ENCODE measurements at places on chromosomes 2 and 18. TPM values are rescaled to one million over a fixed set of nuclear protein-coding genes. Genes with fewer than 3 reads are reported as not detected.
A peak's percentile ranks its signal among the peaks of the same experiment; 100 is the strongest.

Gene METAP1D
- 3.7 TPM for total RNA-seq

Gene NOL4
- not detected for total RNA-seq

Gene CTAGE1
- not detected for total RNA-seq

DNA sequence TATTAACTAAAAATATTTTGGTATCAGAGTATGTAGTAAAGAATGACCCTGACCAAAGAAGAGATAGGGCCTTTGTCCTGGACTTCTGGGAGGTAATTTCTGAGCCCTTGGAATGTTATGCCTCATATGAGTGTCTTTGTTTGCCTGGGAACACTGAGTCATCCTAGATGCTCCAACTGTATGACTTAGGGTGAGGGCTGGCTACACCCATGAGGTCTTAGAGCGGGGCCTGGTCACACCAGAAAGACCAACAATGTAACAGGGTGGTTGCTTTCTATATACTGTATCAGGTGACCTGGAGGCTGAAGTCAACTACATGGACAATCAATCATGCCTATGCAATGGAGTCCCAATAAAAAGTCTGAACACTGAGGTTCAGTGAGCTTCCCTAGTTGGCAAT lies 253.1 kb downstream of the MBD2 start:
- H3K27me3 ChIP-seq = no peaks in the 10 kb centered on the region
- no peaks in the 10 kb centered on the region for H3K36me3 ChIP-seq
- DNase-seq = no peak
- no peak overlapping the region for H3K27ac ChIP-seq
- no peak overlapping the region for H3K4me3 ChIP-seq

DNA sequence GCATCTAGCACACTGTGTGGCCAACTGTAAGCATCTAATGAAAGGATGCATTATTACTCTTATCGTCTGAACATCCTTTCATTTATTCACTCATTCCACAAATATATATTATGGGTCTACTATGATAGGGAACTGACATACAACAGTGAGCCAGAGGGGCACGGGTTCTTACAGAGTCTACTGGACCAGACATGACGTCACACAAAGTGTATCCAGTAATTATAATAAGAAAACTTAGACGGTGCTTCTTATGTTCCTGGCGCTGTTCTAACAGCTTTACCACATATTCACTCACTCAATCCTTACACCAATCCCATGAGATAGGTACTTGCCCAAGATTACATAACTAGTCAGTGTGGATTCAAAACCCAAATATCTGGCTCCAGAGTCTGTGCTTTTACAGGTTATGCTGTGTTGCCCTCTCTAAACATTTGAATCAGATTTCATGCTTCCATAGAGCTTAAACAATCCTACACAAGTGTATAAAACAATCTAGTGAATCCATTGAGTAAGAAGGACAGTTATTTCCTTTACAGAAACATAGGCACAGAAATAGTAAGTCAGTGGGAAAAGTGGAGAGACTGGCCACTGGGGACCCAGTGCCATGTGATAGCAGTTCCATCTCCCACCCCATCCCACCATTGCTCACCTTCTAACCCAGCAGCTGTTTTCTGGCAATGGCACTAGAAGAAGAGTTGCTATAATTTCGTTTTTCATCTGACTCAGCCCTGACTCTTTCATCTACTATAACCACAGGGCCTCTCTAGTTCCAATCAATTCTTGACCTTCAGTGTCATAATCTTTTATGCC lies 24.2 kb upstream of the ARL5A start:
- no peaks in the 10 kb centered on the region for H3K4me1 ChIP-seq
- no peak for DNase-seq
- H3K36me3 ChIP-seq = no peaks in the 10 kb centered on the region
- no peak overlapping the region for H3K4me3 ChIP-seq
- H3K27me3 ChIP-seq = peaks cover 12% of the 10 kb centered on the region

Gene SLC20A1
- total RNA-seq = 130 TPM

DNA sequence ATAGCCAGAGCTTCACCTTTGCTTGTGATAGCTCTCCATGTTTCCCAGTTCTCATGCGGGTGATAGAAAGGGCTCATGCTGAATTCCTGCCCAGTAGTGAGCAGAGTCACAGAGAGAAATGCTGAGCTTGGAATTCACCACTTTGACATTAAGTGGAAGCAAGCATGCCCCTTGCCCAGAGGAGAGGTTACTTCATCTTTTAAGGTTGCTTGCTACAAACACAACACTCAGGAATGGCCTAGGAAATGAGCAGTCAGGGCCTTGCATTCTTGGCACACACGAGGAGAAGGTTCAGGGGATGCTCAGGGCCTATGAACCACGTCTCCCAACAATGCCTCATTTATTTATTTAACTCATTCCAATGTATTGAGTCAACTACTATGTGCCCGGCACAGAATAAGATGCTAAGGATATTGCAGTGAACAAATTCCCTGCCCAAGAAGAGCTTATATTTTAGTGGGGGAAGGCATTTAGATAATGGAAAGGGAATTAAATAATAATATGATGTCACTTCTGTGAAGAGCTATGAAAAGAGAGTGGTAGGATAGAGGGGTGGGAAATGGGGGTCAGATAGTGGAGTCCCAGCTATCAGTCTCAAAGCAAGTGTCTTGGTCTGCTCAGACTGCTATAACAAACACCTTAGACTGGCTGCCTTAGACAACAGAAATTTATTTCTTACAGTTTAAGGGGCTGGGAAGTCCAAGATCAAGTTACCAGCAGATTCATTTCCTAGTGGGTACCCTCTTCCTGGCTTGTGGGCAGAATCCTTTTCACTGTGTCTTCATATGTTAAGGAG lies 42.1 kb downstream of the DDX18 start:
- H3K36me3 ChIP-seq = no peaks in the 10 kb centered on the region
- no peak for DNase-seq
- no peaks in the 10 kb centered on the region for H3K4me1 ChIP-seq
- H3K27ac ChIP-seq = no peak overlapping the region
- H3K4me3 ChIP-seq = no peak overlapping the region

DNA sequence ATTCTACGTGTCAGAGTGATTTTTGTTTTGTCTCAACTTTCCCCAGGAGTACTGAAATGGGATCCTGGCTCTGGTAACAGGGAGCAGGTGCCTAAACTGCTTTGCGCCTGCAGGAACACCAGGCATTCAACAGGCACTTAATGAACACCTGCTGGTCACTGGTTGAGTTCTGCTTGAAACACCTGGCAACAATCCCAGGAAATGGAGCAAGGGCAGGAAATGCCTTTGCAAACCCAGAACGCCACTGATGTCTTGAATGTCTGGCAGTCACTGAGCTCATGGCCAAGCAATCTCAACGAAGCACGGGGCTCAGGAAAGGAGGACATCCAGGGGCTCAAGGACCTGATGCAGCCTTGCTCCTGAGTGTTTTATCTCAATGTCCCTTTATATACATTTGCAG lies 360.0 kb upstream of the RAB6C start:
- H3K27me3 ChIP-seq = no peaks in the 10 kb centered on the region
- H3K4me3 ChIP-seq = no peak overlapping the region
- H3K4me1 ChIP-seq = no peaks in the 10 kb centered on the region
- no peak overlapping the region for H3K27ac ChIP-seq
- DNase-seq = no peak
- H3K36me3 ChIP-seq = no peaks in the 10 kb centered on the region

- no peaks in the 10 kb centered on the region for H3K27me3 ChIP-seq
- no peak overlapping the region for H3K4me3 ChIP-seq
- DNase-seq = no peak
- H3K36me3 ChIP-seq = no peaks in the 10 kb centered on the region
- H3K27ac ChIP-seq = no peak overlapping the region
- no peaks in the 10 kb centered on the region for H3K4me1 ChIP-seq
Measured at GRCh38 chr18:66727991-66728390, 124.1 kb upstream of the CDH19 start.

Gene USP37
- 30.7 TPM for total RNA-seq

DNA sequence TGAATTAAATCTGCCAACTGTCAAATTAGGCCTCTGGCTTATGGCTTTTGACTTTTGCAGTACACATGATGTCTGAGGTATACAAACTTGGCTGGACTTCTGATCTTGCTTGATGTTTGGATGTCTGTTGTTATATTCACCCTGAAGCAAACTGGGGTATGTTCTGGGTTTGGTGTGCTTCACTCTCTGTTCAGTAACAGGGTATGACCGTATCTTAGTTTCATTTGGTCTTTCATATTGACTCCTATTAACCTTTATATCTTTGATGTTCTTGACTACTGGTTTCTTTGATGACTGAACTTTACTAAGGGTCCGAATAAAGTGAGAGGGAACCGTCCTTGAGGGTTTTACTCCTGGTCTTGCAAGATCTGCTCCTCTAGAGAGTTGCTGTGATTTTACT lies 8.2 kb downstream of the CKAP2L start:
- H3K4me3 ChIP-seq = peak overlapping the region; percentile 46
- DNase-seq = no peak
- no peak overlapping the region for H3K27ac ChIP-seq

GRCh38 chr2:88517759-88518201 lies 65.3 kb upstream of the FOXI3 start:
- no peaks in the 10 kb centered on the region for H3K4me1 ChIP-seq
- no peak overlapping the region for H3K4me3 ChIP-seq
- peaks cover 8% of the 10 kb centered on the region for H3K27me3 ChIP-seq
- no peaks in the 10 kb centered on the region for H3K36me3 ChIP-seq
- no peak for DNase-seq

Gene SPDYA
- 19.6 TPM for total RNA-seq

DNA sequence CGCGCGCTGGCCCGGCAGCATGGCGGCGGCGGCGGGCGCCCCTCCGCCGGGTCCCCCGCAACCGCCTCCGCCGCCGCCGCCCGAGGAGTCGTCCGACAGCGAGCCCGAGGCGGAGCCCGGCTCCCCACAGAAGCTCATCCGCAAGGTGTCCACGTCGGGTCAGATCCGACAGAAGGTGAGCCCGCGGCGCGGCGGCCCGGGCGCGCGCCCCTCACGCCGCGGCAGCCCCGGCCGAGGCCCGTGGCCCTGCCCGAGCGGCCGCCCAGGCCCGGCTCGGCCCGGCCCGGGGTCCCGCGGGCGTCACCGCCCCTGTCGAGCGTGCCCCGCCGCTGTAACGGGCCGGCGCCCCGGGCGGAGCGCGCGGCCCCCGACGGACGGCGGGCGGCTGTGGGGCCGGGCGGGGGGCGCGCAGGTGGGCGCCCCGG lies 218 bp downstream of the DGKD start:
- H3K4me1 ChIP-seq = peaks cover 42% of the 10 kb centered on the region
- no peak overlapping the region for H3K27ac ChIP-seq
- no peak for DNase-seq

DNA sequence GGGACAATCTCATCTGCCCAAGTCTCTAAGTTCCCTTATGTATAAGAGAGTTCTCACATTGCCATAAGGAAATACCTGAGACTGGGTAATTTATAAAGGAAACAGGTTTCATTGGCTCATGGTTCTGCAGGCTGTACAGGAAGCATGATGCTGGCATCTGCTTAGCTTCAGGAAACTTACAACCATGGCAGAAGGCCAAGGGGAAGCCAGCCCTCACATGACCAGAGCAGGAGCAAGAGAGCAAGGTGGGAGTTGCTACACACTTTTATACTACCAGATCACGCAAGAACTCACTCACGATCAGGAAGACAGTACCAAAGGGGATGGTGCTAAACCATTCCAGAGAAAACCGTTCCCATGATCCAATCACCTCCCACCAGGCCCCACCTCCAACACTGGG lies 73.9 kb downstream of the PRKRA start:
- H3K4me1 ChIP-seq = no peaks in the 10 kb centered on the region
- peaks cover 14% of the 10 kb centered on the region for H3K27me3 ChIP-seq
- DNase-seq = no peak
- no peak overlapping the region for H3K4me3 ChIP-seq
- no peaks in the 10 kb centered on the region for H3K36me3 ChIP-seq

- no peaks in the 10 kb centered on the region for H3K36me3 ChIP-seq
- no peak for DNase-seq
- no peak overlapping the region for H3K4me3 ChIP-seq
- no peaks in the 10 kb centered on the region for H3K27me3 ChIP-seq
- H3K27ac ChIP-seq = no peak overlapping the region
Measured at GRCh38 chr2:17069564-17069963, 403.9 kb upstream of the CYRIA start.

DNA sequence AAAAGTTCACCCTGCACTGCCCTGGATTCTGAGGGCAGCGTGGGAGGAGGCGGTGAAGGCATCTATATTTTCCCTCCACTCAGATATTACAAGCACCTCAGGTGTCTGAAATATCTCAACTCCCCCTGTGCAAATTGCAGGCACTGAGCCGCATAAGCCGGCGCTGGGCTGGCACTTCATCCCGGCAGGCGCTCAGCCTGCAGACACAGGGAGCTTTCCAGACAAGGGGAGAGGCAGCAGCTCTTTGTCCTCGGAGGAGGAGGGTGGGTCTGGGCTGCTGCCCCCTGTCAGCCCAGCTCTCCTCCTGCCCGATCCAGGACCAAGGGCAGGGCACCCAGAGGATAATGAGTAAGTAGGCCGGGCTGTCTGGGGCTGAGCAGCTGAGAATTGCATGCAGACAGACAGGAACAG lies 189.3 kb upstream of the MYT1L start:
- no peaks in the 10 kb centered on the region for H3K36me3 ChIP-seq
- no peak for DNase-seq
- H3K27me3 ChIP-seq = no peaks in the 10 kb centered on the region
- no peaks in the 10 kb centered on the region for H3K4me1 ChIP-seq

- no peaks in the 10 kb centered on the region for H3K36me3 ChIP-seq
- H3K4me3 ChIP-seq = no peak overlapping the region
- no peaks in the 10 kb centered on the region for H3K4me1 ChIP-seq
- no peak for DNase-seq
- no peak overlapping the region for H3K27ac ChIP-seq
- H3K27me3 ChIP-seq = no peaks in the 10 kb centered on the region
Measured at GRCh38 chr2:173278794-173279526, 75.7 kb upstream of the CDCA7 start.
